ENCODE measurements at places on chromosomes 12 and 14. TPM values are rescaled to one million over a fixed set of nuclear protein-coding genes. Genes with fewer than 3 reads are reported as not detected.
A peak's percentile ranks its signal among the peaks of the same experiment; 100 is the strongest.

GRCh38 chr14:70641548-70642302 is at the start of gene TTC9:
Gene TTC9 (plus strand): TSS chr14:70641916. CDS start chr14:70642130, 214 bp downstream.
- no peak for DNase-seq

- DNase-seq = no peak
These were observed 7.5 kb upstream of the SIVA1 start for GRCh38 chr14:104745431-104745830.

DNA sequence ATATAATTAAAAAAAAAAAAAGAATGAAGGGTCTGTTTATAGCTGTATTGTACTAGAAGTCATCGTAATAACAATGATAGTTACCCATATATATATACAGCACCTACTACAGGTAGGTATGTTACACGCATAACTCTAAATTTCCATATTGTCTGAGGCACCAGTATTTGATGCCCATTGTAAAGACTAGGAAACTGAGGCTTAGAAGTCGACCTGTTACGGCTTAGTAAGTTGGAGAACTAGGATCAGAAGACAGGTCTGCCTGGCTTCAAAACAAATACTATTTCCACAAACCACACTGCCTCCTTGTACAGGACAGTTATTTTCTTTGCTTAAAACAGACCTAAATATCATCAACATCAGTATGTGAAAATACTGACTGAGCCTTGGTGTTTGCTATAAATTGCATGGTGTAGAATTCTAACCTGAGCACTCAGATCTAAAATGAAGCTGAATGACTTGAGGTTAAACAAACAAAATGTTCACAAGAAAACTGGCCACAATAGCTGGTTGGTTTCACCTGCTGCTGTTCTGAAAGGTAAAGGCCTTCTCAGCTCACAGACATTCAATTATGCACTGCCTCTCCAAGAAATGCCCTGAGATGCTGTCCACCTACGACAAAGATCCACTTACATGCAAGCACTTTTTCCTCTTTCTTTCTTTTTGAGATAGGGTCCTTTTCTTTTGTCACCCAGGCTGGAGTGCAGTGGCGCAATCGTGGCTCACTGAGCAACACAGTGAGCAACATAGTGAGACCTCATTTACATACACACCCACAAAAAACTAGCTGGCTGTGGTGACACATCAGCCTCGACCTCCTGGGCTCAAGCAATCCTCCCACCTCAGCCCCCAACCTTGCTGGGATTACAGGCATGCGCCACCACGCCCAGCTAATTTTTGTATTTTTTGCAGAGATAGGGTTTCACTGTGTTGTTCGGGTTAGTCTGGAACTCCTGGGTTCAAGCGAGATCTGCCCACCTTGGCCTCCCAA is 35.7 kb downstream of the SSH1 start:
- no peak for DNase-seq

DNA sequence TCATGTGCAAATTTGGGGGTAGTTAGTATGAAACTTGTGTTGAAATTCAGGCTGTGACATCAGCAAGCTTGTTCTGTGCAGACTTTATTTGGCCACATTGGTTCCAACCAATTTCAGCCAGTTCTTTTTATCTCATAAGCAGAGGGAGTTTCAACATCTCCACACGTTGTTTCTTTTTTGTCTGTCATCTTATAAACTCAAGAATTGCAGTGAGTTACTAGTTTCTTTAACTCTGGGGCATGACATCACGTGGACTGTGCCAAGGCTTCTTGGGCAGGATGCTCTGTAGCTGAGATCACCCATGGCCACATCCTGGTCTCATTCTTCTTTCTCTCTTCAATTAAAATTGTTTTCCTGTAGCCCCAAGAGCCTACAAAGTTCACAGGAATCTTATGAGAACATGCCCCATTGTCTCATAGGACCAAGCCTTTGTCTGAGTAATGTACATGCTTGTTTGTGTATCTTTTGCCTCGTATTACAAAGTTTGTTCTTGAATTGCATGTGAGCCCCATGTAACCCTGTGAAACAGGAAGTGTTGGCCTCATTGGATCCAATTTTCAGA is 982.0 kb upstream of the TMEM132C start:
- peak; percentile 43 for DNase-seq

DNA sequence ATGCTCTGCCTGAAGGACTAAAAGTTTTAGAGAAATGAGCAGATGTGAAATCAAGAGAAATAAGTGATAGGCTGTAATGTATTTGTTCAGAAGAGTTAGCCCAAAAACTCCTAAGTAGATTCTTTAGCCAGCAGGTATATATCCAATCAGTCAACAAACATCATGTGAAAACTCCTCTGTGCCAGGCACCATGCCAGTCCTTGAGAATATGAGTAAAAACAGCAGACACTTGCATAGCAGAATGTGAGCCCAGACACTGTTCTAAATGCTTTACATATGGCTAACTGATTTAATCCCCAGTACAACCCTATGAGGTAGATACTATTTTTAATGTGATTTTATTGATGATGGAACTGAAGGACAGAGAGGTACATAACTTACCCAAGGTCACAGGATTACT is 329.8 kb downstream of the PAWR start:
- no peak for DNase-seq

GRCh38 chr12:57005980-57006808 is at the start of gene ZBTB39:
Gene ZBTB39 (minus strand): TSS chr12:57006546. CDS start chr12:57004917, 1,629 bp downstream.
- no peak for DNase-seq

DNA sequence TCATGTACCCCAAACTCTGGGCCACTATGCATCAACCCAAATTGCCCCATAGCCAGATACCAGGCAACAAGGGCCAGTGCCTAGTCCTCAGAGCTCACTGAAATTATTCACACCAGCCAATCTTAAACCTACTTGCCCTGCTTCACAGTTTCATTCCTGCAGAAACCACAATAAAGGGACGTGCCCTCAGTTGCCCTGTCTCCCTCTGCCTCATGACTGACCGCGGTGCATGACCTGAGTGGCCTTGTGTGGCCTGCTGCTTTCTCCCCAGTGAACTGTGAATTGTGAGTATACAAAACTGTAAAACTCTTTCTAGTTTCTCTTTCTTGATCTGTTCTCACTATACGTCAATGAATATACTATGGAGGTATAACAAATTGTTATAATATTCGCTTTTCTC is 490.9 kb upstream of the MIS18BP1 start:
- DNase-seq = no peak

DNA sequence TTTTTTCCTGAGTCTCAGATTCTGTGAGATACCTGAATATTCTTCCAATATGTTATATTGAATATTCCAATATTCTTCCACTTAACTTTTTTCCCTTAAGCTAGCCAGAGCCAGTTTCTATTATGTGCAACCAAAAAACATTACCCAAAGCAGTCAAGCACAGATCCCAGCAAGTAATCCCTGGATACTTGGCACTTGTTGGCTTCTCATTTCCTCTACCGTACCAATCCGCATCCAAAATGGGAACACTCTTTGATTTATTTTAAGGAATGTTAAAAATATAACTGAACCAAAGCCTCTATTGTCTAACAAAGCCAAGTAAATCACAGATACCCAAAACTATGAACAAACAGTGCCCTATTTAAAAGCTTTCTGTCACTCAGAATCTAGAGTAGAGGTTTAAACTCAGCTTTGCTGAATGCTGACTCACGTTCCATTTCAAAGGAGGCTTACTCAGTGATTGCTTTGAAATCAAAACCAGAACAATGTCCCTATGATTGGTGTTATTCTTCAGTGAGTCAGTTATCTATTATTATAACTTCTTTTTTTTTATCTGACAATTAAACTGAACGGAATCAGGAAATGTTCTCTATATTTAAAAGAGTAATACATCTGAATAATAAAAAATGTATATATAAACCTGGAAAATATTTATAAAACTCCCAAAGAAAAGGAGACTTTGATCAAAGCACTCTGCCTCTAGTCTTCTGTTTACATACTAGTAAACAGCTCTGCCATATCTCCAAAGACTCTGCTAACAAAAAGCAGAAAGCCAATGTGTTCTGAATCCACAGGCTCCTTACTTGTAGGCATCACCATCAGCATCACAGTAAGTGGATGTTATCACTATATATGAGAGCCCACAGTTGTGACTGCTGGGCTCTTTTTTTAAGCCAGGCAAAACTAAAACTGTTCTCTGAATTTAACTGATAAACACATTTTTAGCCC is 360.8 kb downstream of the CCDC91 start:
- no peak for DNase-seq

- no peak for DNase-seq
These were observed 30.4 kb upstream of the IFT81 start for GRCh38 chr12:110093631-110094311.

DNA sequence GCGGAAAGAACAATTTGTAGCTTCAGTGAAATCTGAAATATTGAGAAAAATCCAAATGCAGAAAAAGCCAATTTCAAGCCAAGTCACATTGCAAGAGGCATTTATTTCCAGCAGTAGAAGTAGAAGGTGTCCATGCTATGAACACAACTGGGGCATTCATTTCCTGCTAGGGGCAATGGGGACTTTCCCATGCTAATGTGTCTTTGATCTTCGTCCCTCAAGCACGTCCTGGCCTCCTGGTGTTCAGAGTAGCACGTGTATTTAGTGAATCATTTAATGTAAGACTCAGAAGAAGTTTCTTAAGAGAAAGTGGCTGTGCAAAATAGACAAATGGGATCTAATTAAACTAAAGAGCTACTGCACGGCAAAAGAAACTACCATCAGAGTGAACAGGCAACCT is 267.9 kb downstream of the TMEM132C start:
- DNase-seq = no peak

- no peak for DNase-seq
These were observed 16.9 kb downstream of the VPS37B start for GRCh38 chr12:122878780-122879612.

- DNase-seq = no peak
These were observed 2.7 kb upstream of the AHNAK2 start for GRCh38 chr14:104980611-104981531.

- no peak for DNase-seq
These were observed 11.9 kb downstream of the TMEM52B start for GRCh38 chr12:10190558-10191388.

GRCh38 chr12:89173678-89174077 is 178.6 kb downstream of the DUSP6 start:
- no peak for DNase-seq

- no peak for DNase-seq
These were observed 8.7 kb upstream of the DDX47 start for GRCh38 chr12:12804432-12804886.

- no peak for DNase-seq
These were observed 124.7 kb upstream of the PWP1 start for GRCh38 chr12:107560899-107561285.

GRCh38 chr12:81297601-81298000 is 219.7 kb downstream of the ACSS3 start:
- no peak for DNase-seq

DNA sequence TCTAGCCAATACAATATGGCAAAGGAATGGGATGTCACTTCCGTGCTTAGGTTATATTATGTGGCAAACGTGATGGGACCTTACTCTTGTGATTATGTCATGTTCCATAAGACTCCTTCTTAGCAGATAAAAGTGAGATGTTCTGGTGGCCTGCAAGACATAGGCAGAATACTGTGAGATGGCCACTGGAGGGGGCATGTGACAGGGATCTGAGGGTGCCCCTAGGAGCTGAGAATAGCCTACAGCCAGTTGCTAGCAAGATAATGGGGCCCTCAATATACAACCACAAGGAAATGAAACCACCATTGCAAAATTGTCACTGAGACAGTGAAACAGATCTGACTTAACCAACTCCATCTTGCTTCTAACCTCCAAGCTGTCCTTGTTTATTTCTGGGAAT is 151.4 kb upstream of the SSTR1 start:
- DNase-seq = no peak

DNA sequence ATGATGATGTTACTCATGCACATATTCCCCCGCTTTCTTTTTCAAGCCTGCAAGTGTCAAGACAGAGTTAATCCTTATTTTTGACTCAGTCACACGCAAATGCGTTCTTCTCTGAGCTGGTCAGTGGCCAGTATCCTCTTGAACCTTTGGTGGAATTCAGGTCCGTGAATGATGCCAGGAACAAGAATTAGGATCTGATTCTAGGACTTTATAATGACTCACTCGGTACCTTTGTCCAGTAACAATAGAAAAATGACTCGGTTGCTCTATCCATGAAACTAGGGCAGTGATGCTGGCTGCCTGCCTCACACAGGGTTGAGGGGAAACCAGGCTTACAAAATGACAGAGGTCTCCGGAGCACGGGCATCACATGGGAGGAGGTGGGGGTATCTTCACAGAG is 185.8 kb upstream of the NUDT4 start:
- DNase-seq = peak; percentile 25

- DNase-seq = no peak
These were observed 232.1 kb upstream of the TBX3 start for GRCh38 chr12:114916124-114916523.

DNA sequence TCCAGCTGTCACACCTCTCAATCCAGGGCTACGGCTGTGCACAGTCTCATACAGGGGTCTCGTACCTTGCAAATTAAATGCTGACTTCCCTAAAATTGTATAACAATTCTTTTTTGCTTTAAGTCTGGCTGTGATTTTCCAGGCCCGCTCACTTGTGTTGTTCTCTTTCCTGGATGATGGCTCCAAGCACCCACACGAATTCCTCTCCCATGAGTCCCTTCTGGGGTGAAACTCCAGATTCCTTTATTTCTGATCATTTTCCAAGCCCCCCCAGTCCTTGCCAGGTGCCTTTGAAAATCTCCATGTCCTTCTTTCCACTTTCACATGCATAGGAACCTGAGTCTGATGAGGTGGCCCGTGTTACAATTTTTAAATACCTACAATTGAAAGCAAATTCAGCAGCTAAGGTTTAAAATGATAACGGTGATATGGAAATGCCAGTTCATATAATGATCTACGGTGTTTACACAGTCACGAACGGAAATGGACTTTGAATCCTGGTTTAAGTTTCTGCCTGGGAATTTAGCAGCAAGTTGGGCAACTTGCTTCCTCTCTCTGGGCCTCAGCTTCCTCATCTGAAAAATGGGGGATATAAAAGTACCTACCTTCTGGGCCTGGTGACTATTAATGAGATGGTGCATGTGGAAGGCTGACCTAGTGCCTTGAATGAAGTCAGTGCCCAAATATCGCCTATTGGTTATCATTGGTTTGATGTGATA is 85.5 kb downstream of the STAB2 start:
- no peak for DNase-seq

GRCh38 chr12:132441871-132442863 is 47.8 kb upstream of the FBRSL1 start:
- DNase-seq = no peak

GNB3 gene
- 8.1 TPM for total RNA-seq

FAM222A gene
- 1.3 TPM for total RNA-seq

CLEC4E gene
- total RNA-seq = 9.2 TPM

LEMD3 gene
- total RNA-seq = 56.4 TPM

TSPAN19 gene
- total RNA-seq = not detected

OVCH1 gene
- total RNA-seq = 0.21 TPM

ASCL1 gene
- total RNA-seq = not detected

SCN8A gene
- total RNA-seq = 0.21 TPM

KCNH5 gene
- not detected for total RNA-seq

ZDHHC22 gene
- not detected for total RNA-seq
